Skin of body (tissue), 3 donors: ENCODE measurements at places on chromosomes 2 and 18.

DNA sequence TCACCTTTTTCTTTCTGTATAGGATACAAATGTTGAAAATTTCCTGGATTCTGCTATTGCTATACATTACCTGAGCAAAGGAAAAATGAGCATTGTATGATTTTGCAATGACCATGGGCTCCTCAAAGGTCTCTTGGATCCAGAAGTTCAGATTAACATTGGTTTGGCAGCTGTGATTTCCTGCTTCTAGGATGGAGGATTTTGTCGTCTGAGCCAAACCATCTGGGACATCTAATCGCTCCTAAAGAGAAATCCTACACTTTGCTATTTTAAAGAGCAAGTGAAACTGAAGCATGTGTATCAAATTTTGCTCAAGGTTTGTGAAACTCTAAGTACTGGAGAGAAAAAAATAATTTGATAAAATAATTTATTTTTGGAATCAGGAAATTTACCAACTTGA is 115.1 kb upstream of the ST6GAL2 start:
- peak; percentile 42 for DNase-seq

DNA sequence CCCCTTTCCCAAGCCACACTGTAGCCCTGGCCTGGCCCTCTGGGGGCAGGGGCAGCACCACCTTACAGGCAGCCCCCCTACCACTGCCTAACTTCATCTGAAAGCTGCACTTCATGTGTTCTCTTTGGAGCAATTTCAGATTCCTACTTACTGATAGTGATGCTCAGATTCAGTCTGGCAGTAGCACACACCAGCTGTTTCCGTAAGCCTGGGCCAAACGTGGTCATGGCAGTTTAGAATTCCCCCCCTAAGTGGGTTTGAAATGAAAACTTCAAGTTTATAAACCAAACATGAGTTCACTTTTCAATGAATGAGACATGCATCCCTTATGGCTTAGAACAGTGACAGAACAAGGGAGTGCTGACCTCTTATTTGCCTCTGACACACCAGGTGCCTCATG is 29.4 kb downstream of the GDF7 start:
- no peak for DNase-seq

DNA sequence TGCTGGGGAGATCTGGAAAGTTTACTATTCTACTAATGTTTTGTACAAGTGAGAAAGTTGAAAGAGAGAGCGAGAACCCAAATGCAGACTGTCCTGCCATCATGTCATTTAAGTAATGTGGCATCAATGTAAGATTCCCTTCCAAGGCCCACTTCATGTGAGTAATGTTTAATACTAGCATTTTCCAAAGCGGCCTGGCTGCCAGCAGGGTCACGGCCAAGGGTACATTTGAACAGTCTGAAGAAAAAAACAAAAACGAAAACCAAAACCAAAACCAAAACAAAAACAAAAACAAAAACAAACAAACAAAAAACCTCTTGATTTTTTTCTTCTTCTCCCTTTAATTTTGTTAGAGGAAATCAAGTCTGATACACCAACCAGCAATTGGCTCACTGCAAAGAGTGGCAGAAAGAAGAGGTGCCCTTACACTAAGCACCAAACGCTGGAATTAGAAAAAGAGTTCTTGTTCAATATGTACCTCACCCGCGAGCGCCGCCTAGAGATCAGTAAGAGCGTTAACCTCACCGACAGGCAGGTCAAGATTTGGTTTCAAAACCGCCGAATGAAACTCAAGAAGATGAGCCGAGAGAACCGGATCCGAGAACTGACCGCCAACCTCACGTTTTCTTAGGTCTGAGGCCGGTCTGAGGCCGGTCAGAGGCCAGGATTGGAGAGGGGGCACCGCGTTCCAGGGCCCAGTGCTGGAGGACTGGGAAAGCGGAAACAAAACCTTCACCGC is 2.2 kb downstream of the HOXD10 start:
- no peak for DNase-seq

DNA sequence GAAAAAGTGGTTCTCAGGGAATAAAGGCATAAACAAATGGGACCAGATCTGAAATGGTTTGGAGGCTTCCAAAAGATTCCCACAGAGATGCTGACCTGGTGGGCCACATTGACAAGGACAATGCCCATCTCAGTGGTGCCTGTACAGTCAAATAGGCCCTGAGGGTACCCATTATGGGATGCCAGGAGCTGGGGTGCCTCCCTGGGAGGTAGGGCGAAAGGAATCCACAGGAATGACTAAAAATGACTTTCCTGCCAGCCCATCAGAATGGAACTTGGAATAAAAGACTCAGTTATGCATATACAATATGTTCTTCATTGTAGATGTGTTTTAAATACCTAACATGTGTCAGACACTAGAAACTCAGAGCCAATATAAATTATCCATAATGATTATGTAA is 248.5 kb downstream of the RNF144A start:
- DNase-seq = no peak

GRCh38 chr2:178920916-178921513 is 113.8 kb upstream of the TTN start:
- no peak for DNase-seq

- no peak for DNase-seq
Observed at GRCh38 chr2:45745231-45745630, 93.8 kb downstream of the PRKCE start.

GRCh38 chr2:181586569-181587081 is 70.3 kb downstream of the CERKL start:
- no peak for DNase-seq

GRCh38 chr2:45190481-45190942 is 181.3 kb upstream of the SIX2 start:
- DNase-seq = no peak

DNA sequence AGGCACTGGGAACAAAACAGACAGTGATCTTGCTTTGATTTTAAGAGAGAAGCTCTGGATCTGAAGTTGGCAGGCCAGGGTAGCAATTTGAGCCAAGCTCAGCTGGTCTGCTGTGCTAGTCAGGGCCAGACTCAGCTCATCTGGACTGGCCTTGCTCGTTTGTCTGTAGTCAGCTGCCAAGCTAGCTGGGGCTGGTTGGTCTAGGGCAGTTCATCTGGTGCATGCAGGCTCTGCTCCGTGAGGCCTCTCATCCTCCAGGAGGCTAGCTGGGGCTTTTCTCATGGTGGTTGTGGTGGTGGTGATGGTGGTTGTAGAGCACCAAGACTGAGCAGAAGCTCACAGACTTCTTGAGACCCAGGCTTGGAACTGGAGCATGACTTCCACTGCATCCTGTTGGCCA is 10.3 kb downstream of the FBLN7 start:
- no peak for DNase-seq

DNA sequence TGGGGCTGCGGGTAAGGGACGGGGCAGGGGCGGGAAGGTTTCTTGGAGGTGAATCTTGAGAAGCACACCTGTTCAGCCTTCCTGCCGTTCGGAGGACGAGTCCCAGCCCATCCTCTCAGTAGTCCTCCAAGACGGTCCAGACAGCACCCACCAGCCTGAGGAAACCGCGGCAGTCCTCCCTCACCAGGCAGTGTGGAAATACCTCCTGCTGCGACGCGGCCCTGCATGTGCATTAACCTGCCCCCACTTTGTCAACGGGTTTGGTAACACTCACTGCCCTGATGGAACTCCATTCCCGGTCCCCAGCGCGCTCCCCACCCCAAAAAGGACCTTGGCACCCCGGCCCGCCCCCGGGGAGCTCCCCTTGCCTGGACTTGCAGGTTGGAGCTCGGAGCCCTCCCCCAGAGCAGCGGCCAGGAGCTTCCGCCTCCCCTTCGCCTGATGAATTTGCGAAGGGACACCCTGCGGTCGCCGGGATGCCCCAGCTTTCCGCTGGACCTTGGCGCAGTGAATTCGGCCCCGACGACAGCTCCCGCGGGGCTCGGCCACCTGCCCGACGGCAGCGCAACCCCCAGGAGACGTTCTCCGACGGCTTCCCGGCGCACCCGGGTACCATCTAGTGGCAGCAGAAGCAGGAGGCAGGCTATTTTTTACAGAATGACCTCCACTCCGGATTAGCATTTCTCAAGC is 31.5 kb downstream of the ACVR1C start:
- no peak for DNase-seq

DNA sequence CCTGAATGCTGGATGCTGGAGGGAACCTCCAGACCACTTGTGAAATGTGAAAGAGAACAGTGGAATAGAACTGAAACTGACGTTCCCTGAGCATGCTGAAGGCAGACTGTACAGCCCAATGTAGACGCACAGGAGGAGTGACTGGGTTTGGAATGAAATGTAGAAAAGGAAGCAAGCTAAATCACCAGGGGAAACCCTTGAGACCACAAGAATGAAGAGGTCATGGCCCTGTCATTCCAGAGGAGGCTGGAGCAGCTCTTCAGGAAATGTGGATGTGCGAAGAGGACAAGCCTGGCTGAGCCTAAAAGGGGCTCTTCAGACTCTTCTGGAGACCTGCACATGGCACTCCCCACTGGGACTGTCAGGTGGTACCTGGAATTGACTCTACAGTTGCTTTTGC is 118.5 kb upstream of the ALPP start:
- peak; percentile 17 for DNase-seq

GRCh38 chr2:29627279-29627711 is 294.1 kb downstream of the ALK start:
- peak; percentile 43 for DNase-seq

DNA sequence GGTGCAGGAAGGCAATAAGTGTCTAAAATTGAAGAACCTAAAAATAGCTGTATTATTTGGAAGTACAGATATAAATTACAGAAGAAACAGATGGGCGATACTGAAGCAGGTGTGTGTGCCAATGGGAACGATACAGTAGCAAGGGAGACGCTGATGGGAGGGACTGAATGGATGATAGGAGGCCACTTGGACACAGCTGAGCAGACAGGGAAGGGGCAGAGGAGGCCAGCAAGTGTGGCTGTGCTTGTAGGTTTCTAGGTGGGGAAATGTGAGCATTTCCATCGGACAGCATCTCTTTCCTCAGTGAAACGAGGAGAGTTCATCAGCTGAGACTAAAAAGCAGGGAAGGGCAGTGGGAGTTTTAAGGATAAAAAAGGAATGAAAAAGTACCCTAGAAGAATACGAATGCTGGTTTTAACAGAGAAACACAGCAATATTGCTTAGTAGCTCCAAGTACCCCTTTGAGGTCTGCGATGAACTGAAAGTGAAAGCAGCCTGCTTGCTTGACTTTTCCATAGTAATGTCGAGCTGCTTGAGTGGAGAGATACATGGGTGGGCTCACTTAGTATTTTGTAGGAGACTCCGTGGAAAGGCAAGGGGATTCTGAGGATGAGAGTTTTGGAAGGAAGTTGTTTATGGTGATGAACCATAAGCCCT is 91.7 kb upstream of the EPC2 start:
- DNase-seq = no peak

GRCh38 chr18:42114310-42114943 is 159.4 kb downstream of the PIK3C3 start:
- peak; percentile 80 for DNase-seq
